ENCODE measurements at places on chromosomes 7 and 10. TPM values are rescaled to one million over a fixed set of nuclear protein-coding genes. Genes with fewer than 3 reads are reported as not detected.
A peak's percentile ranks its signal among the peaks of the same experiment; 100 is the strongest.

- no peak for DNase-seq
These were observed 52.5 kb upstream of the CAMK2B start for GRCh38 chr7:44377681-44378421.

GRCh38 chr7:468681-469562 is 50.7 kb downstream of the PDGFA start:
- no peak for DNase-seq

GRCh38 chr10:45421221-45422097 is 47.4 kb downstream of the ALOX5 start:
- DNase-seq = no peak

DNA sequence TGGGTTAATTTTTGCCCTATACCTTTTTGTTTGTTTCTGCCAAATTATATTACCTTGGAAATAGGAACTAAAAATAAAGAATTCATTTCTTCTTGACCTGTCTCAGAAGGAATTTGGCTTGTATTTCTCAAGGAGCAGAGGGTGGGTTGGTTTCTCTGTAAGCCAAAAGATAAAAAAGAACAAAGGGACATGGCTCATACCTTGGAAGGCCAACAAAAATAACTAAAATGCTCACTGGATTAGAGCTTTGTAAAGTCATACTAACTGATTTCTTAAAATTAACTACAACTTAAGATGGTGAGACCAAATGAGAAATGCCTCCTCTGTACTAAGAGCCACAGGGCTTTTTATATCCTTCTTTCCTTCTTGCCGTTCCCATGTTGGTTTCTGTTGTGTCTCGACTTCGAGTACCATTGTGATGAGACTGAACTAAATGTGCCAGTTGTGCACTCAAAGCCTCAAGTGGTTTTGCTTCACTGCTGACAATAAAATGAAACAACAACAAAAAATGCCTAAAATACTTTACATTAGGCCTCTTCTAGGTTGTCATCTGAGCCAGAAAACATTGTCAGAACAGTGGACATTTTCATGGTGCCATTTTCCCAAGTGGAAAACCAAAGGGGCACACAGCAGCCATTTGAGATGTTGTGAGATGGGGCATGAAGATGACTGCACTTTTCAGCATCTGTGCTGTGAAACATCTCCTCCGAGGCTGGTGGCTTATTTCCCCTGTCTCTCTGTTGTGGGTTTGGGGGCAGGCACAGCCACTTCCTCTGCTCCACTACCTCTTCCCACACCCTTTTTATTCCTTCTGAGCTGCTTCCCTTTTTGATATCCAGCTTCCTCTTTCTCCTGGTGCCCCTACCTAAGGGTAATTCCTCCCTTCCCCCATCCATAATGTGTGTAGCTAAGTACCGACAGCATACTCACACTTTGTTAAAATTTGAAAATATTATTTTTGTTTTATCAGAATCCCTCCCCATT is 51.8 kb upstream of the AGR3 start:
- peak; percentile 74 for DNase-seq

- no peak for DNase-seq
These were observed 41.6 kb upstream of the FAM204A start for GRCh38 chr10:118383699-118384098.

DNA sequence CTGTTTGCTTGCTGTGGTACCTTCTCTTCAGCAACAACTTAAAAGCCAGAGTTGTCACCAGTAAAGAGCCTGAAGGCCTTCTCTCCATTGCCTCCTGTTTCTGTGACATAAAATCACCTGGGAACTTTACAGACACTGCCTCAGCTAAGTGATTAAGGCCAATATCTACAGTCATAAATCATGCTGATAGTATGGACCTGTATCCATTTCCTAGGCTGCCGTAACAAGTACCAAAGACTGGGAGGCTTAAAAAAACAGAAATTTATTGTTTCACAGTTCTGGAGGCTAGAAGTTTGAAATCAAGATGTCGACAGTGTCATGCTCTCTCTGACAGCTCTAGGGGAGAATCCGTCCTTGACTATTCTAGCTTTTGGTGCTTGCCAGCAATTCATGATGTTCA is 108.4 kb upstream of the UNC5B start:
- DNase-seq = no peak

DNA sequence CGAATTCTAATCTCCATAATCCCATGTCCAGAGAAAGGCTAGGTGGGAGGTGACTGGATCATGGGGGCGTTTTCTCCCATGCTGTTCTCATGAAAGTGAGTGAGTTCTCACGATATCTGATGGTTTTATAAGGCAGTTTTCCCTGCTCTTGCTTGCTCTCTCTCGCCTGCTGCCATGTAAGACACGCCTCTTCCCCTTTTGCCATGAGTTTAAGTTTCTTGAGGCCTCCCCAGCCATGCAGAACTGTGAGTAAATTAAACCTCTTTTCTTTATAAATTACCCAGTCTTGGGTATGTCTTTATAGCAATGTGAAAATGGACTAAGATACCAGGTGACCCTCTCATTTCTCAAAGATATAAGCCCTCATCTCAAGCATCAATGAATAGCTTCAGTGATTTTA is 1.1 kb upstream of the ACTA2 start:
- no peak for DNase-seq

DNA sequence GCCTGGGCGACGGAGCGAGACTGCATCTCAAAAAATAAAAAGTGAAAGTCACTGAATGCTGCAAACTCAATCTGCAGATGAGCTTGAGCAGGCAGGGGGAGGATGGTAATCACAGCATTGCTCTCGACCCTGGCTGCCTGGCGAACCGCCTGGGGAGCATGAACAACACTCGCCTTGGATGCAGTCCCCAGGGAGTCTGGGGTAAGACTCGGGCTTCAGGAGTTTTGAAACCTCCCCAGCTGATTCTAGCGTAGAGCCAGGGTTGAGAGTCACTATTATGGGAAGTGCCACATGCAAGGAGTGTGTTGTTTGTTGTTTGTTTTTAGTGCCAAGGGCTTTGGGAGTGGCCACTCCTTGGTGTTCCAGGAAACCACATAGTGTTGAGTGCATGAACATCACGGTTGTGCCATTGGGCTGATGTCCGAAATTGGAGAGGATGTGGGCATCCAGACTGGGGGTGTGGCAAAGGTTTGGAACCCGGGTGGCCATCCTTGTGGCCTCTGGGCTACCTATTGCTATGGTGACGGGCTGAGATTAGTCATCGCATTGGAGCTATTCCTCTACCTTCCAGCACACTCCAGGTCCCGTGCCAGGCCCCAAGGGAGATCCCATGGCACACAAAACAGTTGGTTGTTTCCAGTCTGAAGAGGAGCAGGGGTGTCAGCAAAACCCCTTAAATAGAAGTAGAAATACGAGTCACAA is 92.6 kb downstream of the RGS10 start:
- peak; percentile 96 for DNase-seq

- DNase-seq = no peak
These were observed 44.7 kb downstream of the EBF3 start for GRCh38 chr10:129919358-129919757.

- DNase-seq = no peak
These were observed 9.9 kb downstream of the RP9 start for GRCh38 chr7:33099154-33099940.

DNA sequence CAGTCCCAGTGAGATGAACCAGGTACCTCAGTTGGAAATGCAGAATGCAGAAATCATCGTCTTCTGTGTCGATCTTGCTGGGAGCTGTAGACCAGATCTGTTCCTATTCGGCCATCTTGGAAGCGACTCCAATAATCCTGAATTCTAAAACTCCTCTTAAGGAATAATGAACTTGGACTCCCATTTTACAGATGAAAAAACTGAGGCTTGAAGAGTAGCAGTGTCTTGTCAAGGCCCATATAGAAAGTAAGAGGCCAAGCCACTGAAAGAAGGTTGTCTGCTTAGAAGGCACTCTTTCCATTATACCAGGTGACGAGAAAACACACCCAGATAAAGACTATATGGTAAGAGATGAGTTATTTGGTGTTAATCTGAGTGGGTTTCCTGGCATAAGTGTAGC is 148.6 kb upstream of the LAMB4 start:
- no peak for DNase-seq

Gene MOSPD3
- 11.4 TPM for total RNA-seq

Gene DRGX
- total RNA-seq = not detected

Gene BICC1
- 123 TPM for total RNA-seq

Gene WEE2
- not detected for total RNA-seq
